ENCODE measurements at places on chromosomes 5 and 9.

- DNase-seq: no peak
These were observed 425.3 kb downstream of the CSNK1G3 start for GRCh38 chr5:123937230-123937629.

DNA sequence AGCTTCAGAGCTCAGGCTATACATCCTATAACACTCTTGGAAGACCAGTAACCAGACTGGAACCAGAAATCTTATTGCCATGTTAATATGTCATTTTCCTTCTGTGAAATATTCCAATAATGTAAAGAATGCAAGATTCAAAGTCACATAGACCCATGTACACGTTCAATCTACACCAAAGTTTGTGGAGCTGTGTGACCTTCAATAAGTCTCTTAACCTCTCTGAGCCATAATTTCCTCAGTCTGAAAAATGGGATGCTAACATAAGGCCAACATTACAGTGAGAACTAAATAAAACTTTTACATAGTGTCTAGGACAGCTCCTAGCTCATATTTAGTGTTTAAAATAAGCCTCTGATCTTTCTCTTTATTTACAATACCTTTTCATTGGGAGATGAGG is 70.4 kb downstream of the ARRDC3 start:
- no peak for DNase-seq

GRCh38 chr5:168263121-168263520 is 28.3 kb upstream of the WWC1 start:
- no peak for DNase-seq

DNA sequence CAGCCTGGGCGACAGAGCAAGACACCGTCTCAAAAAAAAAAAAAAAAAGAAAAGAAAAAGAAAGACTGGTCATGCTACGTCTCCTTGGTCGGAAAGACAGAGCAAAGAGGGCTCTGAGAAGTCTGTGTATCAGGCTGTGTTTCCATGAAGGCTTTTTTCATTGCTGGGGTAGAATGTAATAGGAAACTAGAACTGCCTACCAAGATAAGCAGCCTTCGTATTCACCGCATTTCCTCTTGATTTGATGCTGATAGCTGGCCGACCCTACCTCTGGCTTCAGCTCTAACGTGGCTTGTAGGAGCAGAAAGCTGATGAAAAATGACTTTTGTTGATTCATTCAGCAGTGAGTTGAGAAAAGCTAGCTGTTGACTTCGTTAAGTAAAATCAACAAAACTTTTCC is 17.4 kb downstream of the SLC1A3 start:
- no peak for DNase-seq

DNA sequence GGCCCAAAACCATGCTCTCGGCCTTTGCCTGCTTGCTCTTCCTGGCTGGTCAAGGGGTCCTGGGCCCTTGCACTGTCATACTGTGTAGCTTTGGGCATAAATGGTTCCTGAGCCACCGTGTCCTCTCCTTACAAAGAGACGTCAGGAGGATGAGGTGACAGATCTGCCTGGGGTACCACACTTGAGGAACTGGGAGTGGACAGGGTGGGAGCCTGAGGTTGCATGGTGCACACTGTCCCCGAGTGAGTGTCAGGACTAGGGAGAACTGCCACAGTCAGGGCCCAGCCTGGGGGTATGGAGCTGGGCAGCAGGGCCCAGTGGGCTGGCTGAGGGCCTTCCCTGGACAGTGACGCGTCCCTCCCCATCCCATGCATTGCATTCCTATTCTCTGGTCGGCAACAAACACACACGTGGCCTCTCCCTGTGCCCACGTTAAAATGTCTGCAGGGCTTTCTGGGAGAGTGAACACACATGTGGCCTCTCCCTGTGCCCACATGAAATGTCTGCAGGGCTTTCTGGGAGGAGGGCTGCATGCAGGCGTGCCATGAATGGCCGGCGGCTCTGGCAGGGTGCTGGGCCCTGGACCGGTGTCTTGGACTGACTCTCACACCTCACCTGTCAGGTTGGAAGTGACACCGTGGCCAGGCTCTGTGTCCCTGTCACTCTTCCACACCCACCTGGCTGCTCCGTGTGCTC is 122.1 kb upstream of the COL5A1 start:
- DNase-seq: no peak

Measured in brain pericyte (primary cell).